Fibroblast of upper back skin (primary cell): ENCODE measurements at places on chromosomes 2 and 18.
A peak's percentile ranks its signal among the peaks of the same experiment; 100 is the strongest.

DNA sequence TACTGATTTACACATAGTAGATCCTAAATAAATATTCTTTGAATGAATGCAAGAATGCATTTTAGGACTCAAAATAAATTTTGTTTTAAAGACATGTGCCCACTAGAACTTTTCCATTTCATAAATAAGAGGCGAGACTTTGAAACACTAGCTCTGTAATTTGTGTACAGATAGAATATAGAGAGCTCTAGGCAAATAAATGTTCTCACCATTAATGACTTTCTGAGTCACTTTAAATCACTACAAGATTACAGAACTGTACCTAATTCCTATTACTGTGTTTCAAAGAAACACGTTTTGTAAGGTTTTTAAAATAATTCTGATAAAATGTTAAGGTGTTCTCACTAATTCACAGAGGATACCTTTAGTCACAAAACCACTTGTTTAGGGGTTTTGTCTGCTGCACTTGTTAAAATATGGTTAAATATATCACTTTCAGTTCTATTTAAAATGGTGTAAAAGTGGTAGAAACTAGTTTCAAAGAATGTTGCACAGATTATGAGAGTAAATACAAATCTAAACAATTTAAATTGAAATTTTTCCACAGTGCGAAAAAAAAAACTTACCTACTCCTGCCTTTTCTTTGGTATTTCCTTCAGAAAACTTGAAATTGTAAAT lies 158.7 kb upstream of the ZC3H15 start:
- no peak for DNase-seq

DNA sequence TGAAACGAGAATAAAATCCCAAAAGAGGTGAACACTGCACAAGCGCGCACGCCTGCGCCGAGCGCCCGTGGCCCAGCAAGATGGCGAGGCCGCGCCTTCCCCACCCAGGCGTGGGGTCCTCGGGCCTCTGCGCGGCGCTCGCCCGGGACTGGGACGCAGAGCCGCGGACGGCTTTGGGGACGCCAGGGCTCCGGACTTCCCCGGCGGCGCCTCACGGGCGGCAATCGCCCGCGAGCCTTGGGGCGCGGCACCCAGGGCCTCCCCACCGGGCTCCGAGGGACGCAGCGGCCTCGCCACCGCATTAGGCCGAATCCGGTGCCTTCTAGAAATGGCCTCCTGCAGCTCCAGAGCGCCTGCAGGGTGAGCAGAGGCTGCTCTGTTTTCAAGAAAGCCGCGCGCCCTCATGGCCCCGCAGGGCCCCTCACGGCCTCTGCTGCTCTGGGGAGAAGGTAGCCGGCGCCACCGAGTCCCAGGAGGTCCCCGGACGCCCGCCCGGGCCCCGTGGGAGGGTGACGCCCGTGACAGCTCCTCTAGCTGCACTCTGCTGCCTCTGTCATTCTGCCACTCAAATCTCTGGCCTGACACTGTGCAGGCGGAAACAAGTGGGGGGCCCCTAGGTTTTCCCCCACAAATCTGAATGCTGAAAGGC lies 35.9 kb upstream of the POMC start:
- DNase-seq = no peak

DNA sequence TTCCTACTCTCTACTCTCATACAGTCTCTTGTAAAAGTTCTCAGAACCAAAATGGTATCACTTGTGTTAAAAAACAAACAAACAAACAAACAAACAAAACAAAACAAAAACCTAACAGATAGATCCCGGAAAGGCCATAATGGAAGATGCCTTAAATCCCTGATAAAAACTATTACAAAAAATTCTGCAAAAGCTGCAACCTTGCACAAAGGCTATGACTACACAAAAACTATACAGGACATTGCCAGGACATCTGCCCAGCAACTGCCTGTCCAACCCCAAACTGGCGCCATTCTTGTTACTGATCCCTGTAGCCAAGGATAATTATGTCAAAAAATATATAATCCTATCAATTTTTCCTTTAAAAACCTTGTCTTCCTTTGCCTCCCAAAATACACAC lies 36.3 kb upstream of the LONRF2 start:
- DNase-seq = no peak

GRCh38 chr2:215775106-215775505 lies 238.2 kb downstream of the MREG start:
- DNase-seq = no peak

- DNase-seq = peak; percentile 30
Observed at GRCh38 chr2:165007161-165007744, 51.9 kb upstream of the SLC38A11 start.
